ENCODE measurements at places on chromosomes 5 and 9.

- no peak for DNase-seq
Observed at GRCh38 chr5:74257060-74257527, 383.4 kb downstream of the ENC1 start.

DNA sequence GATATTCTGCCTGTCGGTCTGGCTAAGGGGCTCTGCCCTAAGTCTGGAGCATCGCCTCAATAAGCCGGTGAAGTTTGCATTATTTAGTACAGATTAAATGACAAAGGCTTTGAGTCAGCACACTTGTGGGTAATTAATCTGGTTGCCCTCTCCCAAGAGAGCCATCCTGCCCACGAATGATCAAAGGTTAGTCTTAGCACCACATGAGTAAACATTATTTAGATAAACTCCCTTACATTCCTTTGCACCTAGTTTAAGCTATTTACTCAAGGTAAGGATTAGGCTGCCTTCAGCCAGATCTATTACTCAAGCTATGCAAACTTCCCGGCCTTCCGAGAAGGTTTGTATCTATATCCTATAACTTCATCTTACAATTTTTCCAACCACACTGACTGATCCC, 572.1 kb downstream of the CHSY3 start:
- DNase-seq = no peak

DNA sequence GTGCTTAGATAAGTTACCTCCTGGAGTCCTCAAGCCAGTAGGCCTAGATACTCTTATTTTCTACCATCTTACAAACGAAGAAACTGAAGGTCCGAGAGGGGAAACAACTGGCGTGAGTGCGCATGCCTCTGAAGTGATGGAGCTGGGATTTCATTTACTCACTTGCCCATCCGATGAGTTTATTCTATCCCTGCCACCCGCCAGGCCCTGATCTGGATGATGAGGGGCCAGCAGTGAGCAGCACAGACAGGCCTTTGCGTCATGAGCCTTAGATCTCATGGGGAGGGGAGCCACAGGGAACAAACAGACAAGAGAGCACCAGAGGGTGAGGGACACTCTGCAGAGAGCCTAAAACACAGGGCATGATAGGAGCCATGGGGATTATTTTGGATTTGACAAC, 34.1 kb upstream of the SLC2A8 start:
- DNase-seq = no peak

GRCh38 chr5:137252512-137252911, 246.6 kb downstream of the SPOCK1 start:
- DNase-seq = no peak

DNA sequence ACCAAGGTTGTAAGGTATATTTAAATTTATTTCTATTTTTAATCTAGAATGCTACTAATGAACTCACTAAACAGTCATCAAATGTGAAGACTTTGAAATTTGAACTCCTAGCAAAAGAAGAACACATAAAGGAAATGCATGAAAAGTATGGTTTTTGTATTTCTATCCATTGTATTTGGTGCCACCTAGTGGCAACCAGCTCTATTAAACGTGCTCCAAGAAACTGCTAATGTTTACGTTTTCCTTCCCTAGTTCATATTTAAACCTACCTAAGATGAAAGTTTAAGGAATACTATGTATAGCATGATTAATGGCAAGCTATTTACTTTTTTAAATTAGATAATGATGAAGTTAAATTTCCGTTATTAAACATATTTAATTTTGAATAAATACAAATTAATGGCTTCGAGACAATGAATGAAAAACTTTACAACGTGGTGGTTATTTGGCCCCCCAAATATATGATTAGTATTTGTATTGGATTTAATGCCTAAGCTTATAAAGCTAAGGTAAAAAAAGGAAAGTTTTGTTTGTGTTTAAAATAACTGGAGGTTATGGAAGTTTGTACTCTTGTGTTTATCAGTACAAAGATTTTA, 115.9 kb upstream of the SH3GL2 start:
- no peak for DNase-seq

GRCh38 chr5:87099968-87100367, 167.7 kb upstream of the RASA1 start:
- DNase-seq = no peak

DNA sequence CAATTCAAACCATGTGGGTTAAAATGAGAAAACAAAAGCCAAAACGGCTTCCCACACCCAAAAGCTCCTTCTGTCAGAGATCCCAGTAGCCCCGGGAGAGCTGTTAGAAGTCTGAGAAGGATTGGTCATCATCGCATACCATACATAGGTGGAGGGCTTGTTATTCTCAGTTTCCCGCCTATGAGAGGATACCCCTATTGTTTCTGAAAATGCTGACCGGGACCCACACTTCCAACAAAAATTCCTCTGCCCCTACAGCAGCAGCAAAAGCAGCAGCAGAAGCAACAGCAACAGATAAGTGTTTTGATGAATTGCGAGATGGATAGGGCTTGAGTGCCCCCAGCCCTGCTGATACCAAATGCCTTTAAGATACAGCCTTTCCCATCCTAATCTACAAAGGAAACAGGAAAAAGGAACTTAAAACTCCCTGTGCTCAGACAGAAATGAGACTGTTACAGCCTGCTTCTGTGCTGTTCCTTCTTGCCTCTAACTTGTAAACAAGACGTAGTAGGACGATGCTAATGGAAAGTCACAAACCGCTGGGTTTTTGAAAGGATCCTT, at the start of gene TEK:
TEK (plus strand) TSS at position 245 of the 561 bp plus-strand sequence. CDS start 366 bp downstream, outside the sequence.
- no peak for DNase-seq

DNA sequence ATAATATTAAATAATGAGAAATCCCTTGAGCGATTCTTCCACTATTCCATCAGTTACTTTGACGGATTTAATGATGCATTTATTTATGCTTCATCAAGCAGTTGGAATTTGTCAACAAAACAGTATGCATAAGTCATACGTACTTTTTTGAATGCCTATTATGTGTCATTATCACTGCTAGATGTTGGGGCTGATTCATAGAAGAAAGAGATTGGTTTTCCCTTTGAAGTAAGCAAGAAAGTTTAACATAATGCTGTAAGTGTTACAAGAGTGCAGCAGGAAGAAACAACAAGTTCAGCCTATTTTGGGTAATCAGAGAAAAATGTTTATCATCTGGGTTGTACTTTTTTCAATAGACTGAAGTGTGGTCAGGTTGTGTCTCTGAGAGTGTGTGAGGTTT, 121.2 kb upstream of the RANBP3L start:
- DNase-seq = no peak

GRCh38 chr9:100033877-100034551, 64.8 kb downstream of the ERP44 start:
- no peak for DNase-seq

DNA sequence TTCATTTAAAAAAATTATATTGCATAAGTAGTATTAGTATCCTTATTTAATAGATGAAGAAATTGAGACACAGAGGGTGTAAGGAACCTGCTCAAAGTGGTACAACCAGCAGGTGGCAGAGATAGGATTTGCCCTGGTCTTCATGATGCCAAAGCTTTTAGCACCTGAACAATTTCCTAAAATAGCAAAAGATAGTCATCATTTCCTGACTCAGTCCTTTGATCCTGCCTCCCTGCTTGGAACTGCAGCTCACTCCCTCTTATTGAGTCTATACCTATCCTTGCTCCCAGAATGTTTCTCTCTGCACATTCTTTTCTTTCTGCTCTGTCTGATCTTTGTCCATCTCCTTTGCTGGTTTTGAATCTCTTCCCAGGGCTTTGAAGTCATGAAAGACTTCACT, 155.8 kb downstream of the FRMD3 start:
- DNase-seq = no peak

DNA sequence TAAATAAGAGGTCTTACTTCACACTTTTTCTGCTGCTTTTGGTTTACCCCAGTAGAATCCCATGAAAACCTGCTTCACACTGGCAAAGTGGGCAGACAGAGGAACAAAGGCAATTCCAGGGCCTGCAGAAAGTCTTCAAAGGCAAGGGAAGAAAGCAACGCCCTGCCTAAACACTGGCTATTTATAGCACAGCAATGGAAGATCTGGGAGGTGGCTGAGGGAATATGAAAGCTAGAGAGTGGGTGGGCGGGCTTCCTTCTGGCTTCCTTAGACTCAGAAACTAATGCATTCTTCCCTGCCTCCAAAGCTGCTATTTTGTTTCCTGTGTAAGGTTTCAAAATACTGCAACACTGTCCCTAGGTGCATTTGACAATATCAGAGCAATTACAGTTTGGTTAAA, 46.8 kb downstream of the ELAVL2 start:
- DNase-seq = no peak

DNA sequence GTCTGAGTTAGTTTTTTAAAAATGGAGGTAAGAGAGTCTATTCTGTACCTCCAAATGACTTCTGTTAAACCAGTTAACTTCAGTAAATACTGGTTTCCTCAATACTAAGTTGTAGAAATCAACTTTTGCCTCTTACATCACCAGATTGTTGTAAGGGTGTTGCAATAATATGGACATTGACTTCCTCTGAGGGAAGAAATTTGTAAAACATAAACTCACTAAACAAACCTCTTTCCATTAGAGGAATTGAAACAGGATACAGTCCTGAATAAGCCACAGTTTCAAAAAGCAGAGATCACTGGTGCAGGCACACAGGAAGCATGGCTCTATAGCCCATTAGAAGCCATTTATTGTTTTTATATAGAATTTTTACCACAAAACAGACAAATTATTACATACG, 32.7 kb upstream of the SLCO6A1 start:
- no peak for DNase-seq

GRCh38 chr5:180141068-180141660, 67.8 kb downstream of the RASGEF1C start:
- no peak for DNase-seq

DNA sequence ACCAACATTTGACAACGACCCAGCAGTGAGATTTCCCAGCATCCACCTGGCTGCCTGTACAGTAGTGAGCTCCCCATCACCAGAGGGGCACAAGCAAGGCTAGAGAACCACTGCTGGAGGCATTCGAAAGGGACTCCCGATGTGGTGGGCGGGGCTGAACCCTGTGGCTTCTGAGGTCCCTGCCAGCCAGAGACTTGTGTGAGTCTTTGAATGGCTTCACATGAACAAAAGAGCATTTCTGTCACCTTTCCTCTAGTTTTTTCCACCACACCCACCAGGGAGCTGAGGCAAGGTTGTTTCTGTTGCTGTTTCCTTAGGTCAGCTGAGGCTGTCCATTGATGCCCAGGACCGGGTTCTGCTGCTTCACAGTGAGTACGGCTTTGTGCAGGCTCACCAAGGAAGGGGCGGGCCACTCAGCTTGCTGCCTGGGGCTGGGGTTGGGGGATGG, 15.7 kb downstream of the RGS3 start:
- no peak for DNase-seq

- DNase-seq = no peak
Observed at GRCh38 chr5:31556461-31556860, 24.4 kb downstream of the C5orf22 start.

GRCh38 chr9:135076143-135076875, 11.2 kb upstream of the OLFM1 start:
- DNase-seq = no peak

GRCh38 chr9:8434621-8435020, 635.0 kb upstream of the DMAC1 start:
- DNase-seq = no peak

- DNase-seq = peak; percentile 54
Observed at GRCh38 chr5:138352722-138353559, 456 bp downstream of the KDM3B start.

DNA sequence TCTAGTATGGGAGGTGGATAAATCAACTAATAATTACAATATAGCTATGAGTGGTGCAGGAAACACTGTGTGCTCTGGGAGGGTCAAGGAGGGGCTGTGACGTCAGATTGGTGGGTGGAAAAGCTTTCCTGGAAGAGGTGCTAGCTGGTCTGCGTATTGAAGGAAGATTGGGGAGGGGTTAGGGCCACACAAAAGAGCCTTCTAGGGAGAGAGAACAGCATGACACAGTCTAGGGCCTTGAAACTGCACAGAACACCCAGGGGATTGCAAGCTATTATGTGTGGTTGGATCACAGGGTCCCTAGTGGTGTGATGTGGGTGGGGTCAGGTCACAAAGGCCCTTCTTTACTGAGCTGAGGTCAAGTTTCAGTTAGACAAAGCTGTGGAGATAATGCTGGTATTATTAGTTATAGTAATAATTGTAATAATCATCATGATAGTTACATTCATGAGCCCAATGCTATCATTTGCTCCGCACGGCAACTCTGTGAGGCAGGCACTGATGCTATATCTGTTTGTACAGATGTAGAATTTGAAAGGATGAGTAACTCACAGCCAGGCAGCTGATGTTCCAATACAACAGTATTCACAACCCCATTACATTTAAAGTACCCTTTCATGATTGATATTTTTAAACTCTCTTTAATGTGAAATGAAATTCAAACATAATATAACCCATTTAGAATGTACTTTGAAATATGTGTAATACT, 197.4 kb upstream of the IL12B start:
- DNase-seq = no peak

GRCh38 chr5:141155540-141156374, 5.9 kb downstream of the PCDHB6 start:
- DNase-seq = no peak

DNA sequence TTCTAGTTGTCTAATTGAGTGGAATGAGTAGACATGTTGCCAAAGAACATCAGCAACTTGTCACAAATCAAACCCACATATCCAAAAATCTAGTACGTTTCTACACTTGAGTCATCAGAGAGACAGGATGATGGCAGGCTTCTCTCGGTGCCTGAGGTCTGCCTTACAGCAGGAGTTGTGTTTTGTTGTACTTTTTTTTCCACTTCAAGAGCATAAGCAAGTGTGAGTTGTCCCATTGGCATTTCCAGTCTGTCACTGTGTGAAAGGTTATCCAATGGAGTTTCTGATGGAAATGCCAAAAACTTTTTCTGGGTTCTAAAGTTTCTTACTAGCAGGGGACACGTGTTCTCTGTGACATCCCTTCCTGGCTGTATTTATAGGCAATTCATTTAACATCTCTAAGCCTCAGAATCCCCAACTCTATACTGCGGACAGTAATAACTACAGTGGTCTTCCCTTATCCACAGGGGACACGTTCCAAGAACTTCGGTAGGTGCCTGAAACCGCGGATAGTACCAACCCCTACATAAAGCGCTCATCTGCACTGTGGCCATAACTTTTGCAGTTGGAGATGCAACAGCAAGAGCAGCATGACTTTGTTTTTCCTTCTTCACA, 246.5 kb downstream of the SYK start:
- DNase-seq = no peak

DNA sequence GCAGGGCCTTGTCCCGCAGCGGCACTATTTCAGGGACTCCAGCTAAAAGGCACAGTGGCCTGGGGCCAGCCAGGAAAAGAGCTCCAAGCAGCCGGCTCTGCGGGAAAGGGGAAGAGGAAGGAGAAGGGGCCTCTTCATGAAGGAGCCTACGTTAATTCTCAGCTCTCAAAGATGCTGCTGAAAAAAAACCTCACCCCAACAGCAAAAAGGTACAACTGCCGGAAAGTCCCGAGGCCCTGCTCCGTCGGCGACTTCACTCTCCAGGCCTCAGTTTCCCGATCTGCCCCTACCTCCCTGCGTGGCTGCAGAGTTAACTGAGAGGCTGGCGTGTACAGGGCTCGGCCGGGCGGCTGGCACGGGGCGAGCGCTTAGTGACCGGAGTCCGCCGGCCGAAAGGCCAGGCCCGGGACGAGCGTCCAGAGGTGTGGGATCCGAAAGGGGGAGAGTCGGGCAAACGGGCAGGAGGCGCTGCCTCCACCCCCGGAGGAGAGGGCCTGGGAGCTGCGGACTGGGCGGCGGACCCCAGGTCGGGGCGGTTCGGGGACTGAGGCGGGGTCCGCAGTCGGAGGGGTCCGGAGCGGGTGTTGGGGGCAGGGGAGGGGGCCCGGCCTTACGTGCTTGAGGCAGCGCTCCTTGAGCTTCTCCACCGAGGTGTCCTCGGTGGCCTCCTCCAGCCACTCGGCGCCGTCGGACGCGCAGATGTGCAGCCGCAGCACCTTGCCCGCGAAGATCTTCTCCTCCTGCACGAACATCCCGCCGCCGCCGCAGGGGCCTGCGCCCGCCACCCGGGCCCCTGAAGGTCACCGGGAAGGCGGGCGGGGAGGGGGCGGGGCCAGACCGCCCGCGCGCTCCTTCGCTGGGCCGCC, 529 bp downstream of the UBAC1 start:
- no peak for DNase-seq

Measured in activated naive CD4-positive, alpha-beta T cell (primary cell).